T1000 (cell line): ENCODE measurements at places on chromosomes 13 and 19.

- no peak for DNase-seq
Measured at GRCh38 chr19:18216789-18217188, 9.4 kb downstream of the PDE4C start.

GRCh38 chr13:51348069-51348967 is 8.8 kb downstream of the SERPINE3 start:
- DNase-seq: no peak

DNA sequence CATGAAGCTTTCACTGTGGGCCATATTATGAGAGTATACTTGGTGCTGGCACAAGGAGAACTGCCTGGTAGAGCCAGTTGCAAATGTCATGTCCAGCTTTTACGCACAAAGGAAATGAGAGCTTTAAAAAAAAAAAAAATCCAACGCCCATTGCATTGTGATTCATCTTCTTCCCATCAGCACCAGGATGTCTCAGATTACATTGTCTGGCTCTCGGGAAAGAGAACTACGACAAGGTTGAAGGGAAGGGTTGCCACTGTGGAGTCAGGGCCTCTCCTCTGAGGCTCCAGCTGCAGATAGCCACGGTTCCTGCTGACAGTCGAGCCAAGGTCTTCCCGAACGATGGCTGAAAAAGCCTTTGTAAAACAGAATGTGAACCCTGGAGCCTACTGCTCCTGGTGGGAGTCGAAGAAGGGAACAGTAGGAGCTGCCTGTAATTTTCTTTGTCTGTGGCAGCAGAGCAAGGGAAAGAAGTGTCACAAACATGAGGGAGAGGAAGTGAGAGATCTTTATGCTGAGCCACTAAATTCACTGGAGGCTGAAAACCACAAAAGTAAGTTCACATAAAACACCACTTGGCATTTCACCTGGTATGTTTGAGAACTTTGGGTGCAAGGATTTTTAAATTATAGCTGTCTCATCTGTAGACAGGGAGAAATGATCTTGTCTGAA is 704.7 kb downstream of the DIAPH3 start:
- no peak for DNase-seq

GRCh38 chr19:5340637-5341447 is at the start of gene PTPRS:
TSS of gene PTPRS (minus strand) at chr19:5340812. CDS start at chr19:5286140, 54,672 bp downstream.
- DNase-seq: peak; percentile 84

- no peak for DNase-seq
Measured at GRCh38 chr13:113970810-113971470, 2.9 kb downstream of the C13orf46 start.

- peak; percentile 51 for DNase-seq
Measured at GRCh38 chr19:1057176-1057855, 9.7 kb upstream of the ARHGAP45 start.

GRCh38 chr13:51534041-51534817 is 50.0 kb upstream of the WDFY2 start:
- DNase-seq: no peak

DNA sequence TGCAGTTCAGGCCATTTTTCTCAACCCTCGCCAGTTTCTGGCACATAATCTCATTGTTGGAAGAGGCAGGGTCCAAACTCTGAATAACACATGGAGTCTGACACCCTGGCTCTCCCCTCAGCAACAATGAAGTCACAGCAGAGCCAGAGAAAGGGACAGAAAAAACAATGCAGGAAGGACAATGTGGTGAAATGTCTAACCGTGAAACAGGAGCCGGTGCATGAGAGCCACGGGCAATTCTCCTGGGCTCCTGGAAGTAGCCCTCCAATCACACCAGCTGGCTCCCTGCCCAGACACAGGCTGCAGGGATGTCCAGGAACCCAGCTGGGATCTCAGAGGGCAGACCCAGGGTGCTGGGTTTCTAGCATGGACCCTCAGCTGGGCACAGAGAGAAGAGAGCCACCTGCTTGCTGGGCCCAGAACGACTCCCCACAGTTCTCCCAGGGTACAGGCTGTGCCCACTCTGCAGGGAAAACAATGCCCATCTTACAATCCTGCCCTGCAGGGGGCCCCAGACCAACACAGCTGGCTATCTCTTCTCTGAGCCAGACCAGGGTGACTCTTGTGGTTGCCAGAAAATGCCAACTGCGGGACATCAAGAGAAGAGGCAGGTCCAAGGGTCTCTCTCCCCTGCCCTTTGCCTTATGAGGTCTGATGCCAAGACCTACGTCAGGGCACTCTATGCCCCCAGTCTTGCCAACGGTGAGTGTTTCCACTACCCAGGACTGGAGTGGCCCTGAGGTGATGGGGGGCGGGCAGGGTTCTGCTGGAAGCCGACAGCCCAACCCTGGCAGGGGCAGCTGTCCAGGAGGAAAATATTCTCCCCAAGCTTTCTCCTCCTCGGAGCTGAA is 64.5 kb downstream of the CEBPG start:
- no peak for DNase-seq
